Tibial artery (tissue), 4 donors: ENCODE measurements at places on chromosomes 4 and X.
A peak's percentile ranks its signal among the peaks of the same experiment; 100 is the strongest.

- no peak for DNase-seq
Observed at GRCh38 chrX:139448996-139449395, 81.5 kb upstream of the F9 start.

- no peak for DNase-seq
Observed at GRCh38 chr4:104490096-104490769, 4.5 kb downstream of the CXXC4 start.

GRCh38 chrX:21996872-21997455 lies 35.2 kb upstream of the PHEX start:
- peak; percentile 20 for DNase-seq

GRCh38 chrX:150664290-150664689 lies 28.9 kb upstream of the MTMR1 start:
- peak; percentile 27 for DNase-seq
